ENCODE measurements at places on chromosomes 5 and 9. TPM values are rescaled to one million over a fixed set of nuclear protein-coding genes. Genes with fewer than 3 reads are reported as not detected.

SLC45A2 gene
- total RNA-seq: not detected

SLCO6A1 gene
- not detected for total RNA-seq

ANKRD20A1 gene
- not detected for total RNA-seq

PCDHB2 gene
- not detected for total RNA-seq

CKMT2 gene
- not detected for total RNA-seq

IFNA2 gene
- not detected for total RNA-seq

IRX1 gene
- not detected for total RNA-seq

All from CD8-positive, alpha-beta memory T cell (primary cell).